ENCODE measurements at places on chromosomes 2 and 18. TPM values are rescaled to one million over a fixed set of nuclear protein-coding genes. Genes with fewer than 3 reads are reported as not detected.

Gene MC4R
- total RNA-seq = not detected

Gene FAM228A
- total RNA-seq = not detected

Gene RAB11FIP5
- total RNA-seq = 17.8 TPM

Gene TP53I3
- total RNA-seq = 67.5 TPM

Gene DES
- 24.0 TPM for total RNA-seq

Gene VIL1
- 634 TPM for total RNA-seq
